KG1 (cell line): ENCODE measurements at places on chromosomes 2 and 18.

GRCh38 chr2:158973116-158973956 is 4.9 kb downstream of the TANC1 start:
- DNase-seq, result no peak

GRCh38 chr2:3594493-3595281 is at the start of gene COLEC11:
TSS of gene COLEC11 (plus strand) at chr2:3595112. CDS start at chr2:3604341, 9,229 bp downstream.
- DNase-seq, result no peak

DNA sequence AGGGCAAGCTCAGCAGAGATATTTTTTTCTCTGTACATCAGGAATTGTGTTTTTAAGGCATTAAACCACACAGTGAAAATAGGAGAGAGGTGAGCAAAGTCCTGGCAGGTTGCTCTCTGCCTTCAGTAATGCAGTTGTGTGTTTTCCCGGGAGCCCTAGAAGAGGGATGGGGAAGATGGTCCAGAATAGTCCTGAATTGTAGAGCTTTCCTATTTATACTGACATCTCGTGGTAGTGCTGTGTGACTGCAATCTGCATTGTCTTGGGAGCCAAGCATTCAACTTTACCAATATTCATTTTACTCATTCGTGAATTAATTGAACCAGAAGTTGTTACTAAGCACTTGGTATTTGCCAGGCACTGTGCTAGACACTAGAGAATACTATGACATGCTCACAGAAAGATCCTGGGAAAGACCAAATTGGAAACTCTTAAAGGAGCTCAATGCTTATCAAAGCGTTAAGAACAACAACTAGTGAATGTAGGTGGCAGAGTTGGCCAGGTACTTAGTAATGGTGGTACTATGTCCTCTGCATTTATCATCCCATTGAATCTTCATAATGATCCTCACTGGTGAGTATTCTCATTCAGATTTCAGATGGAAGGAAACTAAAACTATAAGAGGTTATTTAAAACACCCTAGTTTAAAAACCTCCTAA is 214.6 kb downstream of the TRIB2 start:
- DNase-seq, result no peak

DNA sequence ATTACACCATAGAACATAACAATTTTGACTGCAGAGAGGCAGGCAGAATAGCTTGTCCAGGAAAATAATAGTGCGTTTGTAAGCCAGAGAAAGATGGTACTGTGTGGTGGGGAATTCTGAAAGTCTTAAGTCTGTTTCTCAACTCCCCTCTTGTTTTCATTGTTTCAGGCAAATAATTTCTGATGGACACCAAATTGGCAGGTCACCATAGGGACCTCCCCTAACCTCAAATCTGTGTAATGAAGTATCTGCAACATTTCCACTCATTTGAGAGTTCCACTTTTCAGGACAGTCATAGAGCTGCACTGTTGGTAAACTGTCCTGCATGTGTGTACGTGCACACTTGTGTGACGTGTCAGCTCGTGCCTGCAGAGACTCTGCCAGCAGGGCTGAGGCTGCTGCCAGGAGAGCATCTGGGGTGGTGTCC is 195.6 kb downstream of the AGAP1 start:
- no peak for DNase-seq

GRCh38 chr2:72955228-72956049 is 38.1 kb downstream of the EMX1 start:
- no peak for DNase-seq

- DNase-seq, result no peak
Observed at GRCh38 chr2:191802180-191802579, 44.7 kb downstream of the CAVIN2 start.

GRCh38 chr2:54824567-54824966 is 101.1 kb downstream of the EML6 start:
- no peak for DNase-seq

DNA sequence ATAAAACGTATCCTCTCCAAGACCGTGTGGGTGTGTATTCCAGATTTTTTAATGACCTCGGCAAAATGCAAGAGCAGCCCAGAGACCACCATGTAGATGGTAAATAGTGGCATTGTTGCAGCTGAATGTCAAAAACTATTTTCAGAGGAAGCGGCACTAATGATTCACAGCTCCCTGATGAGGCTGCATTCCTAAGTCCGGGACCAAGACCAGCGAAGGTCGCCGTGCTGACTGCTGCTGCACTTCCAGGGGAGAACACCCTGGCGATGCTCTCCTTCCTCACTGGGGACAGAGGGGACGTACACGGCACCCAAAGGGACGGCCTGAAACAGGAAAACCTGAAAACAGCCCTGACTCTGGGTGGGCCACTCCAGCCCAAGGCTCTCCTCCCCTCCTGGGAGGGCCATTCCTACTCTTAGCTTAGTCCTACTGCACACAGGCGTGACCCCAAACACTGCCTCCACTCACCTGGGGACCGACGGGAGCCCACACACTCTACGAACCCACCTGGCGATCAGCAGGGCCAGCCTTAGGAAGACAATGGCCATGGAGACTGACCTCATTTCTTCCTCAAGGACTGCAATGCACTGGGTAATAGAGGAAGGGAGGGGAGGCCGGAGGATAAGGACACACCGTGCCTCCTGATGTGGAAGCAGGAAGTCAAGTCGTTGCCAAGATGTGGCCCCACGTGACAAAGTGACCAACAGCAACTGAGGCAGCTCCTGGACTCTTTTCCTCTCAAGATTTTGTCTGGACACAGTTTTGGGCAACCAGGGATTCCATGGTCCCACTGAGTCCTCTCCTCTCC is 82.8 kb downstream of the ZNF516 start:
- DNase-seq, result no peak
